ENCODE measurements at places on chromosomes 7 and 10. TPM values are rescaled to one million over a fixed set of nuclear protein-coding genes. Genes with fewer than 3 reads are reported as not detected.

The PTN gene
- total RNA-seq, result 0.11 TPM

The C7orf57 gene
- total RNA-seq, result 0.11 TPM

DNA sequence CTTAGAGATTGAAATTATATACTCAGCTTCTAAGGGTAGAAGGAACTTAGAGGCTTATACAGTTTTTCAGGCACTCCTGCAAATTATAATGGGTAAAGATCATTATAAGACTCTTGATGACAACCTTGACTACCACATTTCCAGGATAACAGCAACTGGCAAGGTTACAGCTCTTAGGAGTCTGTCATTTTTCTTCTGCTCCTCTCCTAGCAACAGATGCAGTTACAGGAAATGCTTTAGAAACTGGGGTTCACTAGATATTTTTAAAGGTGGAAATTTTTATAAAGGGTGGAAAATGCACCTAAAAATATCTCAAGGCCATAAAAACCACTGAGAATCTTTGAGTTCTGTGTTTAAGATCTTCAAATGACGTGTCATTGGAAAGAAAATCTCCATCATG is 185.8 kb downstream of the RELN start:
- no peak for DNase-seq

The TSPAN15 gene
- 0.55 TPM for total RNA-seq

DNA sequence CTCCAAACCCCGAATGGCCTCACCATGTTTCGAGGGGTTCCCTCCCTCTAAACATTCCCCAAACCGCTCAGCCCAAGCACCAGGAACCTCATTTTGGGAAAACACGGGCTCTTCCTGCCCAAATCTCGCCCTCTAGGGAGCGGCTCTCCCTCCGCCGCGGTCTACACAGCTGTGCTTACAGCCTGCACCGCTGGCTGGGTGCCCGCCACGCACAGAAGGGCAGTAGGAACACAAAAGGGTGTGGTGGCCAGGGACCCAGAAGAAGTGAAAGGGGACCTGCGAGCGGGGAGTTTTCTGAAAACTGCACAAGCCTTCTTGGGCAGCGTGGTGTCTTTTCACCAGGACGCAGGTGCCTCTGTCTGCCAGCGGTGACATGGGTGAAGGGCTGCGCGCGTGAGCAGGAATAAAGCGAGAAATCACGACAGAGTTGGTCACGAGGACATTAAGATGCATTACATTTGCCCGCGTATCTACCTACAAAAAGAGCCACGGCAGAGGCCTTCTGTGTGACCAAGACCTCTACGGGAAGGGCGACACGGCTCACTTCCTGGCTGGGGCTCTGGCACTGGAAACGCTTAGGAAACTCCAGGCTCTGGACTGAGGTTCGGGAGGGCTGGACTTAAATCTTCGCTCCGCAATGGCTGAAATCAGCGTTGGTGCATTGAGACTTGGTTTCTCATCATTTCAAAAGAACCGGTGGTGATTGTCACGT is 171.7 kb downstream of the LSM5 start:
- DNase-seq, result no peak

The ADIRF gene
- not detected for total RNA-seq

DNA sequence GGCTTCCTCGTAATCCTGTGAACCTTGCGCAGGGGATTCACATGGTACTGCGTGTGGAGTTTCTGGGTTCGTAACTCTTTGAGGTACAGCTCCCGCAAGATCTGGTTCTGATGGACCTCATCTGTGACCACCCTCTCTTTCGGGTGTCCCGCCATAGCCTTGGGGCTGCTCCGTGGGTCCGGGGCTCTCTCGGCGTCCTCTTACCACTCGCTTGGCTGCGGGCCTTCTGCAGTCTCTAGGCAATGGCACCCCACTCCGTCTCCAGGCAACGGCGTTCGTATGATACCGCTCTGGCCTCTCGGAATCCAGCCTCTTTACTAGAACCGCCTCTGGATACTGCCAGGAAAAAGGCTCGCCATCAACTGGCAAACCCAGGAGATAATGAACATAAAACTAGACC is 54.7 kb upstream of the AMPH start:
- DNase-seq, result no peak

The PIP gene
- not detected for total RNA-seq

The TCAF1 gene
- total RNA-seq, result 22.7 TPM

- no peak for DNase-seq
Observed at GRCh38 chr10:63749915-63750314, 228.7 kb downstream of the REEP3 start.

DNA sequence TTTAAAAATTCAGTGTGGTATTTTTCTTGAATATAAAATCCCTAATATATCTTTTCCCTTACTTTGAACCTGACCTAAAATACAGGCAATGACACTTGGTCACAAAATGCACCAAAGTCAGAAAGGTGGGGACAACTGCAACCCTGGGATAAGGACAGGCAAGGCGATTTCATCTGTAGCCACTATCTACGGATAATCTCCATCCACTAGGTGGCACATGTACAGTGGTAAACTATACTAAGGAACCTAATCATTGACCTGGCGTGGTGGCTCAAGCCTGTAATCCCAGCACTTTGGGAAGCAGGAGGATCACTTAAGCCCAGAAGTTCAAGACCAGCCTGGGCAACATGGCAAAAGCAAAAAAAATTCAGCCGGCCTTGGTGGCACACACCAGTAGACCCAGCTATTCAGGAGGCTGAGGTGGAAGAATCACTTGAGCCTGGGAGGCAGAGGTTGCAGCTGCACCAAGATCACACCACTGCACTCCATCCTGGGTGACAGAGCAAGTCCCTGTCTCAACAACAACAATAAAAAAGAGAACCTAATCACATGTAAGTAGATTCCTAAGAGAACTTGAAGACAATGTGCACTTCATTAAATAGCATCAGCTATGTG is 98.9 kb downstream of the KMT2C start:
- no peak for DNase-seq

The LARP4B gene
- total RNA-seq, result 137 TPM

The ADCY1 gene
- total RNA-seq, result 8.9 TPM

- peak; percentile 72 for DNase-seq
Observed at GRCh38 chr7:105521717-105522463, at the start of gene PUS7. PUS7 (minus strand) TSS chr7:105522271; CDS start chr7:105508512, 13,759 bp downstream.

The COL13A1 gene
- total RNA-seq, result not detected

The CPA2 gene
- total RNA-seq, result 0.14 TPM

GRCh38 chr10:91759581-91759986 is 38.6 kb upstream of the TNKS2 start:
- DNase-seq, result no peak

- no peak for DNase-seq
Observed at GRCh38 chr10:34998940-34999339, 91.2 kb downstream of the CUL2 start.

DNA sequence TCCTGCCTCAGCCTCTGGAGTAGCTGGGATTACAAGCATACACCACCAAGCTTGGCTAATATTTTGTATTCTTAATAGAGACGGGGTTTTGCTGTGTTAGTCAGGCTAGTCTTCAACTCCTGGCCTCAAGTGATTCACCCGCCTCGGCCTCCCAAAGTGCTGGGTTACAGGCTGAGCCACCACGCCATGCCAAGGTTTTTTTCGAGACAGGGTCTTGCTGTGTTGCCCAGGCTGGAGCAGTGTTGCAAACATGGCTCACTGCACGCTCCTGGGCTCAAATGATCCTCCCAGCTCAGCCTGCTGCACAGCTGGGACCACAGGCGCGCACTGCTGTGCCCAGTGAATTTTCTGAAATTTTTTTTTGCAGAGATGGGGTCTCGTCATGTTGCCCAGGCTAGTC is 3.3 kb upstream of the SEC31B start:
- DNase-seq, result no peak

DNA sequence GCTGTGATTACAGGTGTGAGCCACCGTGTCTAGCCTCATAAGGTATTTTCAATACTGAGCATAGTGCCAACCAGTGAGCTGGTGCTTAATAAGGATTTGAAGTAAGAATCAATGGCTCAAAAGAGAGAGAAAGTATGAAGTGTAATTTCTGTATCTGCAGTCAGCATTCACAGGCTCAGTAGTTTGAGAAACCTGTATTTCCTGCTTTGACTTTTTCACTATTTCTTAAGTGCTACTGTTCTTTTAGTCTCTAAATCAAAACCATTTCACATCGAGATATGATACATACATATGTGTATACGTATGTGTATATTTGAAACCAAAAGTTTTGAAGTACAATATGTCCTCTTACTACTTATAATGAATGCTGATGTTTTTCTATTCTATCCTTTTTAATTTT is 189.9 kb downstream of the PPP1R9A start:
- no peak for DNase-seq

DNA sequence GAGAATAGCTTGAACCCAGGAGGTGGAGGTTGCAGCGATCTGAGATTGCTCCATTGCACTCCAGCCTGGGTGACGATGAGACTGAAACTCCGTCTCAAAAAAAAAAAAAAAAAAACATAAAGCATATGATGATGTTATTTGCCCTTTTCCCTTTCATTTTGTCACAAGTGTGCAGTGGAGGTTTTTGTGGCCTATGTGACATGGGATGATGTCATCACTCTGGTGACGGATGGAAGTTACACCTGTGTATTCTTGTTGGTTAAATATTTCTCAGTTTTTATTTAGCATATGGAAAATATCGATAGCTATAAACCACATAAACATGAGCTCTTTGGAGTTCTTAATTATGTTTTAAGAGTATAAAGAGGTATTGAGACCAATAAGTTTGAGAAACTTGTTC is 71.8 kb upstream of the EMX2 start:
- DNase-seq, result no peak

DNA sequence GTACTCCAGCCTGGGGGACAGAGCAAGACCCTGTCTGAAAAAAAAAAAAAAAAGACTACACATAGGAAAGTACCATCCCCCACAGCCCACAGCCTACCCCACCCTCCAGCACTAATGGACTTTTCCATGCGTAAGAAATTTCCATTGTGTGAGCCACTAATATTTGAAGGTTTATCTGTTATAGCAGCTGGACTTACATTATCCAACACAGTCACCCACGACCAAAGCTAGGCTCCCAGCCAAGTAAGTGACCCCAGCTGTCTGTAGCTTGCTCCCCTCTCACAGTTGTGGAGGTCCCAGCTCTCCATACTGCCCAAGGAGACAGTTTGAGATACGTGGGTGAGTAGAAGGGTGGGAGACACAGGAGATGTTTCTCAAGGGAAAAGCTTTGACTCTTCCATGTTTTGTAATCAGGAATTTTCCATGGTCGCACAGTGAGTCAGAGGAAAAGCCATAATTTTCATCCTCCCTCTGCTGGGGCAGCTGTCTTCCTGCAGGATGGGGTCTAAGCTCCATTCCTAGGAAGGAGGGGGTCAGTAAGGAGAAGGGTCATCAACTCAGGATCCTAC is 57.4 kb downstream of the CAV1 start:
- no peak for DNase-seq

The GIMAP5 gene
- 46.7 TPM for total RNA-seq

- no peak for DNase-seq
Observed at GRCh38 chr7:128735436-128735835, 3.7 kb upstream of the CALU start.

- no peak for DNase-seq
Observed at GRCh38 chr7:74093671-74094223, 10.1 kb downstream of the LIMK1 start.

GRCh38 chr10:17101910-17102266 is 27.7 kb downstream of the CUBN start:
- DNase-seq, result no peak

The KIAA1217 gene
- total RNA-seq, result 0.62 TPM

DNA sequence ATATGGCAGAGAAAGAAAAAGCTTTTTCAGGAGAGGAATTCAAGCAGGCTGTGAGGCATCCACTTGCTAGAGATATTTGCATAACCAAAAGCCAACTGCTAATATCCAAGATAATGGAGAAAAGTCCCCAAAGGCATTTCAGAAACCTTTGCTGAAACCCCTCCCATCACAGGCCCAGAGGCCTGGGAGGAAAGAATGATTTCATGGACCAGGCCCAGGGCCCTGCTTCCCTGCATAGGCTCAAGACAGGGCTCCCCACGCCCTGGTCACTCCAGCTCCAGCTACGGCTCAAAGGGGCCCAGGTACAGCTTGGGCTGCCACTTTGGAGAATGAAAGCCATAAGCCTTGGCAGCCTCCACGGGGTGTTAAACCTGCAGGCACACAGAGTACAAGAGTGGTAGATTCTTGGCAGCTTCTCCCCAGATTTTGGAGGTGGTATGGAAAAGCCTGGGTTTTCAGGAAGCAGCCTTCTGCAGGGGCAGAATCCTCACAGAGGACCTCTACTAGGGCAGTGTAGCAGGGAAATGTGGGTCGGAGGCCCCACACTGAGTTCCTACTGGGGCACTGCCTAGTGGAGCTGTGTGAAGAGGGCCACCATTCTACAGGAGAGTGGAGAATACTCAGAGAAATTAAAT is 5.6 kb upstream of the RSU1 start:
- no peak for DNase-seq

DNA sequence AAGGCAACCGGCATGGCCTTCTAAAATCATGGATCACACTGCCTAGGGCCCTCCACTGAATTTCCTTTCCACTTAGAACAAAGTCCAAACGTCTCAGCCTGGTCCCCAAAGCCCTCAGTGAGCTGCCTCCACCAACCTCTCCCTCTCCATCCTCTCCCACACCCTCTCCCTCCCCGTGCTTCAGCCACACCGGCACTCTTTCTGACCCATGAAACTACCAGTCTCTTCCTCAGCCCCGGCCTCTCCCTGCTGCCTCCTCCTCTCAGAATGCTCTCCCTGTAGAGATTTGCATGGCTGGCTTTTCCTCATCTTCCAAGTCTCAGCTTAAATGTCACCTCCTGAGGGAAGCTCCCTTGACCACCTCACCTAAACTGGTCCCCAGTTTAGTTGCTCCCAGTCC is 219.0 kb upstream of the ZMIZ1 start:
- DNase-seq, result no peak

The NRCAM gene
- 0.05 TPM for total RNA-seq

DNA sequence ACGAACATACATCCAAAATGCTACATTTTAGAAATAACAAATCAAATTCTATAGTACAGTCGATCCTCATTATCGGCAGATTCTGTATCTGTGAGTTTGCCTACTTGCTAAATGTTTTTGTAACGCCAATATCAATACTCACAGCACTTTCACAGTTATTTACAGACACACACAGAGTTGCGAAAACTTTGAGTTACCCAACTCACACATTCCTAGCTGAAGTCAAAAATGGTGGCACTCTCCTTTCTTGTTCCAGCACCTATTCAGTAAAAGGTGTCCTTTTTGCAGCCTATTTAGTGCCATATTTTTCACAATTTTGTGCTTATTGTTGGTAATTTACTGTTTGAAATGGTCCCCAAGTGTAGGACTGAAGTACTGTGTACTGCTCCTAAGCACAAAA is 161.7 kb downstream of the AKR1D1 start:
- DNase-seq, result no peak

The MYH16 gene
- total RNA-seq, result not detected

The GPC2 gene
- total RNA-seq, result 7.8 TPM

All from activated T-helper 2 cell treated with anti-CD3 and anti-CD28 coated beads, Interferon-gamma antibody, Interleukin-2, Interleukin-4, amounts not matched to agents 10 μg/mL and 5 μg/mL and 100 μg/mL, durations not matched to agents 14 hours and 24 hours and 36 hours (primary cell).